ENCODE measurements at places on chromosomes 2 and 18.

DNA sequence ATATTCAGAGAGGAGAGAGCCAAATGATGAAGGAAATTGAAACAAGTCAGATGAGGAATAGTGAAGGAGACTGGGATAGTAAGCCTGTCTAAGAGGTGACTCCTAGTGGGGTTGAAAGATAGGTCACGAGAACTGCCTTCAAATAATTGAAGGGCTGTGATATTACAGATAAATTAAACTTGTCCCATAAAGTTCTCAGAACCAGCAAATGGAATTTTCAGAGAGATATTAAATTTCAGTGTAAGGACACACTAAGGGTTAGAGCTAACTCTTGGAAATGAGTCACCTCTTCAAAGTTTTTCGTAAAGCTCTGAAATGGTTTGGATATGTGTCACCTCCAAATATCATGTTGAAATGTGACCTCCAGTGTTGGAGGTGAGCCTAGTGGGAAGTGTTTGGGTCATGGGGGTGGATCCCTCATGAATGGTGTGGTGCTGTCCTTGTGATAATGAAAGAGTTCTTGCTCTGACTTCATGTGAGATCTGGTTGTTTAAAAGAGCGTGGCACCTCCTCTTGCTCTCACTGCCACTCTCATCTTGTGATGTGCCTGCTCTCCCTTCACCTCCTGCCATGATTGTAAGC, 87.3 kb downstream of the BABAM2 start:
- DNase-seq = no peak

DNA sequence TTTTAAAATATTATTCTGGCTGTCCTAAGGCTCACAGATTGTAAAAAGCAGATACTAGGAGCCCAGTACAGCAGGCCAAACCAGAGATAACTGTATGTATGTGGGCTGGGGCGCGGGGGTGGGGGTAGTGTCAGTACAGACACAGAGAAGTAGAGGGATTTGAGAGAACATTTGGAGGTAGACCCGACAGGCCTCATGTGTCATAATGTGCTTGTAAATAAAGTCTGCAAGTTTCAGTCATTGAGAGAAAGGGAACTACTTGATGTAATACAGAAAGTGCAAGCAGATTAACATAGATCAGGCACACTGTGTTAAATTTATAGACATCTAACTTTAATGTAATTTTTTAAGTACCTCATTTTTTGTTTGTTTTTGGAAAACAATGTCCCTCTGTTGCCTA, 7.4 kb upstream of the POLI start:
- DNase-seq = no peak

GRCh38 chr2:217822296-217823252, 180.2 kb downstream of the TNS1 start:
- DNase-seq = no peak

GRCh38 chr2:168941297-168941696, 40.2 kb downstream of the G6PC2 start:
- no peak for DNase-seq

DNA sequence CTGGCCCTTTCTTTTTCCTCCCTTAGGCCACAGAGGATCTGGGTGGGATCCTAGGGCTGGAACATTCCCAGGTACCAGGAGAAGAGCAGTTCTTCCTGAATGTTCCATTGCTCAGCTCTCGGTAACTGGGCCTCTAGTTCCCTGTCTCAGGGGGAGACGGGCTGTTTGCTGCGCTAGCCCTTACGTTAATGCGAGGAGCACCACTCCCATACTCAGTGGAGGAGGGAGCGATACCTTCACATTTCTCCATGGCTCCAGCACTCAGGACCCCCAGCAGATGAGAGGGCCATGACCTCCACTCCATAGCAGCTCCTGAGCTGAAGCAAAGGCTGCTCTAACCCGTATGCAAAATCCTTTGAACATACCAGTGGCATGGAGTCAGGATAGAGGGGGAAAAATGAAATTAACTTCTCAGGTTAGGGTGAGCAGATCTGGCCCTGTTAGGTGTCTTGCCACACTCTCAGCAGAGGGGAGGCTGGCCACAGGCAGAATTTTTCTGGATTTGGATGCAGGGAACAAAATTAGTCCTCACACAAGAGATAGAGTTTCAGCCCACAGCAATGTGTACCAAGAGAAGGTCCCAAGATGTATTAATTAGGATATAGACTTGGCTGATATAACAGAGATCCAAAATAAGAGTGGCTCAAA, 206.7 kb downstream of the ZFP36L2 start:
- no peak for DNase-seq

DNA sequence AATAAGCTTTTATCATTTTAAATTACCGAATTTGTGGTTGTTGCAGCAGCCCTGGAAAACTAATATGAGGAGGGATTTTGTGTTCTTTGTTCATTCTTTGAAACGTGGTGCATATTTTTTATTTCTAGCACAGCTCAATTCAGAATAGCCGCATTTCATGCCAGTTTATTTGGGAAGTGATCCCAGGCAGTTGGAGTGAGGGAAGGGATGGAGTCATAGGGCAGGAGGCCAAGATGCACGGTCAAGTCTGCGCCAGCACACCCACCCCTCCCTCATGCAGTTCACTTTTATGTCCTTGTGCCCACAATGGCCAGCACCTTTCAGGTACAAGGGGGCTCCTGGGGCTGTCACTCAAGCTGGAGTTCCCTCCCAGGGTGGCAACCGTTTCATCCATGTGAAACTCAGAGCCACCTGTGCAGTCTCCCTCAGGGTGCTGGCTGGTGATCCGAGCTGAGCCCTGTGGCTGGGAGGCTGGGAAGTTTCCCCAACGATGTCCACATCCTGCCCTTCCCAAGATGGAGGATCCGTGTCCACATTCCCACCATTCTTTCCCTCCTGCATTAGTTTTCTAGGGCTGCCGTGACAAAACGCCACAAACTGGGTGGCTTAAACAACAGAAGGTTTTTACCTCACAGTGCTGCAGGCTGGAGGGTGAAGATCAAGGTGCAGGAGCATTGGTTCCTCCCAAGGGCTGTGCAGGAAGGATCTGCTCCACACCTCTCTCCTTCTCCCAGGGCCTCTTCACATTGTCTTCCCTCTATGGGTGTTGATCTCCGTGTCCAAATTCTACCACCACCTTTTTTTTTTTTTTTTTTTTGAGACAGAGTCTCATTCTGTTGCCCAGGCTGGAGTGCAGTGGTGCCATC, 68.5 kb upstream of the ITGA6 start:
- no peak for DNase-seq

Measured in stimulated activated CD4-positive, alpha-beta T cell treated with anti-CD3 and anti-CD28 coated beads, Interleukin-1b, Interleukin-23, amount 100 ng/mL, for 1 hour (primary cell).